ENCODE measurements at places on chromosomes 1 and 21. TPM values are rescaled to one million over a fixed set of nuclear protein-coding genes. Genes with fewer than 3 reads are reported as not detected.

- H3K36me3 ChIP-seq, result no peaks in the 10 kb centered on the region
- DNase-seq, result no peak
- H3K27me3 ChIP-seq, result no peaks in the 10 kb centered on the region
- no peak overlapping the region for H3K4me3 ChIP-seq
- peaks cover 6% of the 10 kb centered on the region for H3K4me1 ChIP-seq
- H3K27ac ChIP-seq, result peak overlapping the region; percentile 88
These were observed 134.9 kb upstream of the B3GALT2 start for GRCh38 chr1:193321242-193321840.

DNA sequence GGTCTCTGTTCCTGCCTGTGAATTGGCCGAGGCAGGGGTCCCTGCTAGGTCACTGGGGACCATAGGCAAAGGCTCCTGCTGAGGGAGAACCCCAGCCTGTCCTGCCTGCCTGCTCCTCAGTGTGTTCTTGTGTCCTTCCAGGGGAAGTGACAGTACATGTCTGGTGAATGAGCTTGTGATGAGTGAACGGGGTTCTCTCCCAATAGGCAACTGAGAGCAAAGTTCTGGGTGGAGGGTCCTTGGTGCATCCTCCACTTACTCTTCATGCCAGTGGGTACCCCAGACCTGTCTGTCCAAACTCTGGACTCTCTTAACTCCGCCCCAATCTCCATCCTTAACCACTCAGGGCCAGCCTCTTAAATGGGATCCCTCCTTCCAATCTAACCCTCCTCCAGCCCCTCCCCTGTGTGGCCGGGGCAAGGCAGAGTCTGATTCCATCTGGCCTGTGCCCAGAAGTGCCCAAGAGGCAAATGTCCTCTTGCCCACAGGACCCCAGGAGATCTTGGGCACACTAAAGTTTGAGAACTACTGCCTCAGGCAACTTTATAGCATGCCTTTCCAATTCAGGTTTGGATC lies 2.0 kb downstream of the XKR8 start:
- no peak for DNase-seq
- H3K4me3 ChIP-seq, result no peak overlapping the region
- H3K27me3 ChIP-seq, result no peaks in the 10 kb centered on the region

The LEMD1 gene
- polyA plus RNA-seq, result not detected

GRCh38 chr21:40176724-40177123 lies 309.5 kb downstream of the PCP4 start:
- no peak for DNase-seq
- no peaks in the 10 kb centered on the region for H3K4me1 ChIP-seq
- no peak overlapping the region for H3K4me3 ChIP-seq
- H3K27me3 ChIP-seq, result no peaks in the 10 kb centered on the region

GRCh38 chr1:156935505-156936128 lies 15.2 kb downstream of the LRRC71 start:
- H3K27ac ChIP-seq, result no peak overlapping the region
- peaks cover 45% of the 10 kb centered on the region for H3K36me3 ChIP-seq
- H3K27me3 ChIP-seq, result peaks cover under 1% of the 10 kb centered on the region
- DNase-seq, result no peak
- no peak overlapping the region for H3K4me3 ChIP-seq

GRCh38 chr1:221994939-221995338 lies 253.1 kb upstream of the DUSP10 start:
- H3K27me3 ChIP-seq, result no peaks in the 10 kb centered on the region
- no peak overlapping the region for H3K4me3 ChIP-seq
- H3K36me3 ChIP-seq, result no peaks in the 10 kb centered on the region
- peak; percentile 97 for DNase-seq

DNA sequence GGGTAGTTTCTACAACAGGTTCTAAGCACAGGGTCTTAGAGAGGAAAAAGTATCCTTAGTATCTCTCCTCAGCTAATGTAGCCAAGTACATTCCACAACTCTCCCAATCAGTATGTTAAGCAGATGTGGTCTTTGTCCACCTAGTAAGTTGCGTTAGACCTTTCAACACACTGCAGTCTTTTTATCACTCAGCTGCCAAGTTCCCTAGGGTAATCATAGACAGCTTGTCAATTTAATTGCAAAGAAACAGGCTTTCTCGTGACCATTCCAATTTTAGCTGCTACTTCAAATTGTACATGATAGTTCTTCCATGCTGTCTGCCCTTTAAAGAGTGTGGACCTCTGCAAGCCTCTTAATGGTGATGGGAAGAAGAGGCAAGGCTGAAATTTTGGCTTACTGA lies 211.8 kb upstream of the PKN2 start:
- no peaks in the 10 kb centered on the region for H3K4me1 ChIP-seq
- H3K36me3 ChIP-seq, result no peaks in the 10 kb centered on the region
- no peak overlapping the region for H3K4me3 ChIP-seq
- no peak overlapping the region for H3K27ac ChIP-seq
- no peak for DNase-seq
- no peaks in the 10 kb centered on the region for H3K27me3 ChIP-seq

DNA sequence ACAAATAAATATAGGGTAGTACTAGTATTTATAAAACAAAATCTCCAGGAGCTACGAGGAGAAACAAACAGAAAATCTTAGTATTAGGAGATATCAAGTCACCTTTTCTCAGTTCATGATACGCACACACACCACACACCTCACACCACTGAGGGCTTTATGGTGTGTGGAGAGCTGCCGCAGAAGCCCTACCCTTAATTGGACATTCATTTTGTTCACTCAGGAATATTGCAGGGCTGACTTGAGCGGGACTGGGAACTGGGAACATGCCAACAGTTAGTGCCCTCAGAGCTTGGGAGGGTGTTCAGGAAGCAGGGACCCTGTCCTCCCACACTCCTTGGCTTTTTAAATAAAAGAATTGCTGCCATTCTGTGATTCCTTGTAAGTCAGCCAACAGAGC lies 386.8 kb downstream of the RYR2 start:
- H3K27me3 ChIP-seq, result no peaks in the 10 kb centered on the region
- no peak for DNase-seq
- H3K4me1 ChIP-seq, result no peaks in the 10 kb centered on the region

- peak; percentile 67 for DNase-seq
- H3K27me3 ChIP-seq, result no peaks in the 10 kb centered on the region
- no peak overlapping the region for H3K27ac ChIP-seq
- H3K36me3 ChIP-seq, result no peaks in the 10 kb centered on the region
- H3K4me1 ChIP-seq, result peaks cover 8% of the 10 kb centered on the region
- H3K4me3 ChIP-seq, result no peak overlapping the region
These were observed 351.3 kb upstream of the RUNX1 start for GRCh38 chr21:35400233-35400939.

DNA sequence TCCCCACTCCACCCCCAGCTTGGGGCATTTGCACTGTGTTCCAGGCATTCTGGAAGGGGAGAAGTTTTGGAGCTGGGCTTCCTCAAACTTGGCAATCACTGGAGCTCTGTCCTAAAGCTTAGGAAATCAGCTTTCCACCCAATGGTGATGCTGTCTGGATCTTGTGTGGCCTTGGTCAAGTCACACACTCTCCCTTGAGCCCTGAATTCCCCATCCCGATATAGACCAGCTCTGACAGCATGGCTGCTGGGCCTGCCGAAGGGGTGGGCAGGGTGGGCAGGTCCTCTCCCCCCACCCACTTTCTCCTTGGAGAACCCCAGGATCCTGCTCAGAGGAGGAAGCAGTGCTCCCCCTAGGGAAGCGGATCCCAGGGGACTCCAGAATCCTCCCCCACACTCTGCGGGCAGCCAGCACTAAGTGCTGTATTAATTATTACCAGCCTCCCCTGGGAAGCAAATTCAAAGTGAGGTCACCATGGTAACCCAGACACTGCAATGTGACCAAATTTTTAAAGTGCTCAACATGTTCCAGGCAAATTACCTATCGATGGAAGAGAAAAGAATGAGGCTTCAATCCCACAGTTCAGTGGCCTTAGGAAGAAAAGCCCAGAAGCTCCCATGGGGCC lies 21.3 kb upstream of the LDLRAP1 start:
- DNase-seq, result no peak
- no peak overlapping the region for H3K27ac ChIP-seq
- no peaks in the 10 kb centered on the region for H3K36me3 ChIP-seq

The PTGFR gene
- polyA plus RNA-seq, result 1.7 TPM

GRCh38 chr1:208029381-208030287 lies 118.7 kb upstream of the CD34 start:
- no peaks in the 10 kb centered on the region for H3K36me3 ChIP-seq
- H3K4me3 ChIP-seq, result no peak overlapping the region
- peak; percentile 74 for DNase-seq
- H3K4me1 ChIP-seq, result peaks cover 5% of the 10 kb centered on the region
- no peaks in the 10 kb centered on the region for H3K27me3 ChIP-seq

The MFN2 gene
- 51.6 TPM for polyA plus RNA-seq

Measured in IMR-90 (cell line).